ENCODE measurements at places on chromosomes 7 and 10. TPM values are rescaled to one million over a fixed set of nuclear protein-coding genes. Genes with fewer than 3 reads are reported as not detected.

The RADIL gene
- 0.65 TPM for total RNA-seq

GRCh38 chr10:103155471-103156085, 37.5 kb downstream of the NT5C2 start:
- DNase-seq, result no peak

The CRHR2 gene
- total RNA-seq, result not detected

The TEX47 gene
- not detected for total RNA-seq

DNA sequence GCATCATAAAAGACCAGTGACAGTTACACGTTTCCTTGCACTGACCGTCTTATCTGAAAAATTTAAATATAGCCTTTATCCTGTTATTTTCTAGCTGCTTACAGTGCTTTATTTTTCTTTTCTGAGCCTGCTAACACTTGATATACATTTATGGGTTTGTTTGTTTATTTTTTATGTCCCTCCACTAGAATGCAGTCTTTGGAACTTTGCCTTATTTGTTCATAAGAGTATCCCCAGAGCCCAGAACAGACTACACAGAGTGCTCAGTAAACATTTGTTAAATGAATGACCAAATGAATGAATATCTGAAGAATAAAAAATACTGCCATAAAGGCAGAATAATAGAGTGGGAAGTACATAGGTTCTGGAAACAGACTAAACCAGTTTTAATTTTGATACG, 202.3 kb upstream of the LRRN3 start:
- no peak for DNase-seq

The PNLIPRP3 gene
- not detected for total RNA-seq

The ZPBP gene
- total RNA-seq, result 0.36 TPM

DNA sequence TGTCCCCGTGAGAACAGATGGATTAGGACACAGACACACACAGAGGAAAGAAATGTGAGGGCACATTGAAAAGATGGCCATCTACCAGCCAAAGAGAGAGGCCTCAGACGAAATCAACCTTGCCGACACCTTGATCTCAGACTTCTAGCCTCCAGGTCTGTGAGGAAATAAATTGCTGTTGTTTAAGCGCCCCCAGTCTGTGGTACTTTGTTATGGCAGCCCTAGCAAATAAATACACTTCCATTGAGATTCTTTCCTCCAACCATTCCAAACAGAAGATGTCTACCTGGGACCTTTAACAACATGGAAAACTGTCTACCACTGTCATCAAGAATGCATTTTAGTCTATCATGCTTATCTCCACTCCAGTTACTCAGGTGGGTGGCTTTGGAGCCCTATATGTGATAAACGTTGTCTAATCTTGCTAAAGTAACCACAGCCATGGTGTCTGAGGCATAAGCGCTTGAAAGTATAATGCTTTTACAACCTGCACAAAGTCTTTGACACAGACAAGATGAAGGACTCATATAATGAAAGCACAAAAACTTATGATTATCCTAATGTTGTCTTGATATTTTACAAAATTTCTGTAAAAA, 244.3 kb downstream of the MTERF1 start:
- peak; percentile 4 for DNase-seq

GRCh38 chr10:62147425-62147824, 121.2 kb downstream of the RTKN2 start:
- no peak for DNase-seq

- peak; percentile 39 for DNase-seq
These were observed 180.5 kb upstream of the PRSS58 start for GRCh38 chr7:142438235-142438922.

DNA sequence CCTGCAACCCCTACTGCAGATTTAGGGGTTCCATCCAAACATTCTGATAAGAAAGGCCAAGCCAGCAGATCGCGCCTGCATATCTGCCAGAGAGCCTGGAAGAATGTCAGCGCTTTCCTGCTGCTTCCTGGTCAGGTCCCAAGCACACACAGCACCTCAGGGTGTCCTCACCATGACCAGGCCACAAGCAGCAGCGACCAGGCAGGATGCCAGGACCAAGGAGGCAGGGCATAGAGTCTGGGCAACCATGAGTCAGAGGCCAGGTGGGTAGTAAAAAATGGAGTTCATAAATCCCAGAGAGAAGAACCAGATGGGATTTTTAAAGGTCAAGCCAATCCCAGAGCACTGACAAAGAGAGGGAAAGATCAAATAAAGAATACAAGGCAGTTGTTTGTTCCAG, 5.5 kb upstream of the FAM131B start:
- DNase-seq, result no peak
